A549 treated with ZK216348 at 1 μM for 4 hours (cell line): ENCODE measurements at places on chromosomes 13 and 19. TPM values are rescaled to one million over a fixed set of nuclear protein-coding genes. Genes with fewer than 3 reads are reported as not detected.

HOMER3 gene
- total RNA-seq = 21.5 to 38.0 TPM (median 31.3 TPM) in 5 replicates

ZNF383 gene
- 5.2 to 10.5 TPM (median 6.5 TPM) in 5 replicates for total RNA-seq

PTGER1 gene
- total RNA-seq = 0.16 TPM in 1 of 5 replicates, not detected in the others

GALP gene
- total RNA-seq = not detected in 5 replicates

TPTE2 gene
- not detected in 5 replicates for total RNA-seq

FAM216B gene
- total RNA-seq = not detected in 5 replicates

CABP5 gene
- total RNA-seq = not detected in 5 replicates

LRRC4B gene
- total RNA-seq = 0.38 to 0.68 TPM (median 0.58 TPM) in 5 replicates

RNF17 gene
- not detected in 5 replicates for total RNA-seq

B3GNT3 gene
- total RNA-seq = 3.4 to 5.4 TPM (median 4.5 TPM) in 5 replicates

NPAS1 gene
- 3.4 to 8.0 TPM (median 5.8 TPM) in 5 replicates for total RNA-seq

PLVAP gene
- total RNA-seq = not detected in 5 replicates

MBD3L2 gene
- total RNA-seq = not detected in 5 replicates

CPT1C gene
- total RNA-seq = 11.4 to 14.4 TPM (median 13.4 TPM) in 5 replicates

CDK8 gene
- 9.5 to 14.6 TPM (median 12.4 TPM) in 5 replicates for total RNA-seq

SBNO2 gene
- total RNA-seq = 20.2 to 45.2 TPM (median 43.8 TPM) in 5 replicates
